ENCODE measurements at places on chromosomes 16 and 17.

DNA sequence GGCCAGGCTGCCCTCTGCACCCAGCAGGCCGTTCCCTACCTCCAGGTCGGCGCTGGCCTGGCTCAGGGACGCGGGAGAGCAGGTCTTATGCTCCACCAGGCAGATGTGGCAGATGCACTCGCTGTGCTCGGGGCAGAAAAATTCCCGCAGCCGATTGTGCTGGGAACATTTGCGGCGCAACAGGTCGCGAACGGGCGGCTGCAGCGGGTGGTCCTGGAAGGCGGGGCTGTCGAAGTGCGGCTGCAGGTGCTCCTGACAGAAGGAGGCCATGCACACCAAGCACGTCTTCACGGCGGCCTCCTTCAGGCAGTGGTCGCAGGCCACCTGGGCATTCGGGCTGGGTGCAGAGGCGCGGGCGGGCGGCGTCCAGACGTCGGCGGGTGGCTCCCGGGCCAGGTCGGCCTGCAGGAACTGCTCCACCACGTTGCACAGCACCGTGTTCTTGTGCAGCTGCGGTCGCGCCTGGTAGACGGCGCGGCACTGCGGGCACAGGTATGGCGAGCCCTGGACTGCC, 439 bp downstream of the TRIM25 start:
- no peak for DNase-seq

- no peak for DNase-seq
Measured at GRCh38 chr16:24139282-24139681, 116.9 kb upstream of the CACNG3 start.

DNA sequence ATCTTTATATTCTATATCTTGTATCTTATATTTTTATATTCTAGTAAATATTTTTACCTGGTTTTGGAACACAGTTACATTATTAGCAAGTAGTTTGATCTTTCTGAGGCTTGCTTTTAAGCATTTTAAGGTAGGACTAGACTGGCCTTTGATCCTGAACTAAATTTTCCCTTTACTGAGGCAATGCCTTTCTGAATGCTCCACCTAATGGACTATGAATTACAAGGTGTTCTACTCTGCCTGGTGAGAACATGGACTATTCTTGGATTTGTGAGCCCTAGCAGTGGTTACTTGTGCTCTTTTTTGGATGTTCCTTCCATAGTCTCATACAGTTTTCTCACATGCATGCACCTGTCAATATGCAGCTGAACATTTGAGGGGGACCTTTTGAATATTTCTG, 32.5 kb upstream of the SMIM36 start:
- no peak for DNase-seq

DNA sequence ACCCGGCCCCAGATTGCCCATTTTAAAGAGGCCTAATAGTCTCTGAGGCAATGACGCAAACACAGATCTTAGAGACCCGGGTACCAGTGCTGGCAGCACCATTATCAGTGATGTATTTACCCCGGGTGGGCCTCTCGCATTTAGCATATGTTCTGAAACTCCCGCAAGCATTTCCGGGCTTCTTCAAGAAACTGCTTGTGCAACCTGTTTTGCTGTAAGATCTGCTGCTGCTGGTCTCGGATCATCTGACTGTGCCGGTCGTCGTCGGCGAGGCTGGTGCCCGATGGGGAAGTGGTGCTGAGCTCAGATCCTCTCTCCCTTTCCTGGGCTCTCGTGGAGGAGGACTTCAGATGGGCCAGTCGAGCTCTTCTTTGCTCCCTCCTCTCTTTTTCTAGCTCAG, 12.5 kb downstream of the CEP295NL start:
- DNase-seq = no peak

- DNase-seq = peak; percentile 60
Measured at GRCh38 chr17:42865638-42866094, 14.7 kb downstream of the AOC3 start.

DNA sequence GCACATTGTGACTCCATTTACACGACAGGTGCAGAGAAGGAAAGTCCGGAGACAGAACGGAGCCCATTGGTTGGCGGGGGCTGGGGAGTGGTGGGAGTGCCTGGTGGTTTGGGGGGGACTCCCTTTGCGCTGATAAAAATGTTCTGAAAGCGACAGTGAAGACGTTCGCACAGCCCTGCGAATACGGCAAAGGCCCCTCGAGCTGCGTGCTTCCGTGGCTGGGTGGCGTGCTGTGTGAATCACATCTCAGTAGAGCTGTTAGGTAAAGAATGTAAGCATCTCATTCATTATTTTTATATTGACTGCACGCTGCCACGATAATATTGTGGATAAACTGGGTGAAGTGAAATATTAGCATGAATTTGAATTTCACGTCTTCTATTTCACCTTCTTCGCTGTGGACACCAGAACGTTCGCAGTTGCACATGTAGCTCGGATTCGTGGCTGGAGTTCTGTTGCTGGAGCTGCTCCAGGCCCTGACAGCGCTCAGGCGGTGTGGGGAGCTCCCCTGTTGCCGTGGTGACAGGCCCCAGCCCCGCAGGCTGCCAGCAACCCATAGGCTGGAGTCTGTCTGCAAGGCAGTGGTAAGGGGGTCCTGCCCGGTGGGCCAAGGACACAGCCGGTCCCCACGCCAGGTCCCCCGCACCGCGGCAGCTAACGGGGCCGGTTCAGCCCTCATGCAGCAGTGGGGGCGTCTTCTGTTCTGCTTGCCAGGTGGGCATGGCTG, 44.6 kb downstream of the SOX8 start:
- no peak for DNase-seq

- no peak for DNase-seq
Measured at GRCh38 chr16:84892097-84892496, 72.3 kb downstream of the CRISPLD2 start.

DNA sequence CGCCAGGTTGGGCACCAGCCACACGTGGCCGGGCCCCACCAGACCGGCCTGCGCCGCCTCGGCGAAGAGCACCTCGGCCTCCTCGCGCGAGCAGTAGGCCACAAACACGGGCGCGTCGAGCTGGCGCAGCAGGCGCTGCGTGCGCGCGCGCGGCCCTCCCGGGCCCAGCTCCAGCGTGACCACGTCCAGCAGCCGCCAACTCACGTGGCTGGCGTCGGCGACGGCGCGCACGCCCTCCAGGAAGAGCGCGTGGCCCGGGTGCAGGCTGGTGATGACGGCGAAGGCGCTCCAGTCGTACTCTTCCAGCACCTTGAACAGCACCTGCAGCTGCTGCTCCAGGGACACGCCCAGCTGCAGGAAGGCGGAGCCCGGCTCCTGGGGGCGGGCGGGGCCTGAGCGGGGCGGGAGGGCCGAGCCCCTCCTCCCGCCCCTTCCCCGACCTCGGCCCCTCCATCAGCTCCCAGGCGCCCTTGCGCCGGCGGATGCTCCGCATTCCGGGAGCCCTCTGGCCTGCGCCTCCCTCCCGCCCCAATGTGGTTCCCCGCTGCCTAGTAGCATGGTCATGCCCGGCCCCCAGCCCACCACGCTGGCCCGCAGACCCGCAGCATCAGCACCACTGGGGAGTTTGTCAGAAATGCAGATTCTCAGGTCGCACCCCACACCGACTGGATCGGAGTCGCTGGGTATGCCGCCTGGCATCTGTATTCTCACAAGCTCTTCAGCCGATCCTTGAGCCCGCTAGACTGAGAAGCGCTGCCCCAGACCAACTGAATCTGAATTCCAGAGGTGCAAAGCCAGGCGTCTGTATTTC, 7.2 kb downstream of the GRIN2C start:
- no peak for DNase-seq

DNA sequence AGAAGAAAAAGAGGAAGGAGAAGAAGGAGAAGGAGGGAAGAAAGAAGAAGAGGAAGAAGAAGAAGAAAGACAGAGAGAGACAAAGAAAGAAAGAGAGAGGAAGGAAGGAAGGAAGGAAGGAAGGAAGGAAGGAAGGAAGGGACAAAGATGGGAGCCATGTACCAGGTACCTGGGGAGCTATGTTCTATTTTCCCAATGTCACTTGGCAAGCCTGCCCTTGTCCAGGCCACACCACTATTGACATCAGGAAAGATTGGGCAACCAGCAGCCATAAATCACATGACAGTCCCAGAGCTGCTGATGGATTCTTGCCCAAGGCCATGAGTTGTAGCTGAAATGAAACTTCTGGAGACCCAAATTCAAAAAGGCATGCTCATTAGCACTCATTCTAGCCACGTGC, 2.7 kb upstream of the CES1 start:
- DNase-seq = peak; percentile 18

DNA sequence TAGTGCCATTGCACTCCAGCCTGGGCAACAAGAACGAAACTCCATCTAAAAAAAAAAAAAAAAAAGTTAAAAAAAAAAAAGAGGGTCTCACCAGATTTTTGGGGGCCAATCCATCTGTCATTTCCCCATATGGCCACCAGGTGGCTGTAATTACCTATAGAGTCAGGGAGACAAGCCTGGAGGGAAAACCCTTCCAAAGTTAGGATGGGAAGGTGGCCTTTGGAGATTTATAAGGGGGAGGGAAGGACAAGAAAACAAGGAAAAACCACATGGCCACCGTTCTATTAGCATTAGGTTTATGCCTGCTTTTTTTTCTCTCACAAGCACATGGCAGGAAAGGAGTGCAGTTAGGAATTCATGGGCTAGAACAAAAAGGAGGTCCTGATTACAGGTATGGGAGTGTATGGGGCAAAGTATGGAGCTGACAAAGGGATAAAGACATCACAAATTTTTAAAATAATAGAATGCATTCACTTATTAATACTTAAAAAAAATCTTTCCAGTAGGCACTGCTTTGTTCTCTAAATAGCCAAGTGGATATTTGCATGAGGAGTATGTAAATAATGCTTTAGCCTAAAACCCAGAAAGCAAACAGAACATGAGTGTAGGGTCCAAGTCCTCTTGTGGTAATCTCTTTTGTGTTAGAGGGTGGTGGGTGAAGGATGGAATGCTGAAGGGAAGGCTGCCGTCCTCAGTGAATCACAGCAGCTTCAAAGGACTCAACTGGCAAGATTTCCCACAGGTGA, 5.1 kb downstream of the CYB5D1 start:
- peak; percentile 43 for DNase-seq

GRCh38 chr16:84324434-84325262, 30.0 kb downstream of the WFDC1 start:
- no peak for DNase-seq

DNA sequence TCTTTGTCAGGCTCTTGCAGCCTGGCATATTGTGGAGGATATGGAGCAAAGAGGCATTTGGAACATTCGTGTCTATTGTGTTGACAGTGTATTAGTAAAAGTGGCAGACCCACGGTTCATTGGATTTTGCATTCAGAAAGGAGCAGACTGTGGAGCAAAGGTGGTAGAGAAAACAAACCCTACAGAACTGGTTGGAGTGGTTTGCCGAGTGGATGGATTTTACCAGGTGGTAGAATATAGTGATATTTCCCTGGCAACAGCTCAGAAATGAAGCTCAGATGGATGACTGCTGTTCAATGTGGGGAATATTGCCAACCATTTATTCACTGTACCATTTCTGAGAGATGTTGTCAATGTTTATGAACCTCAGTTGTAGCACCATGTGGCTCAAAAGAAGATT, 44.5 kb downstream of the EFCAB13 start:
- no peak for DNase-seq

GRCh38 chr16:974001-974601, 3.3 kb upstream of the LMF1 start:
- no peak for DNase-seq

DNA sequence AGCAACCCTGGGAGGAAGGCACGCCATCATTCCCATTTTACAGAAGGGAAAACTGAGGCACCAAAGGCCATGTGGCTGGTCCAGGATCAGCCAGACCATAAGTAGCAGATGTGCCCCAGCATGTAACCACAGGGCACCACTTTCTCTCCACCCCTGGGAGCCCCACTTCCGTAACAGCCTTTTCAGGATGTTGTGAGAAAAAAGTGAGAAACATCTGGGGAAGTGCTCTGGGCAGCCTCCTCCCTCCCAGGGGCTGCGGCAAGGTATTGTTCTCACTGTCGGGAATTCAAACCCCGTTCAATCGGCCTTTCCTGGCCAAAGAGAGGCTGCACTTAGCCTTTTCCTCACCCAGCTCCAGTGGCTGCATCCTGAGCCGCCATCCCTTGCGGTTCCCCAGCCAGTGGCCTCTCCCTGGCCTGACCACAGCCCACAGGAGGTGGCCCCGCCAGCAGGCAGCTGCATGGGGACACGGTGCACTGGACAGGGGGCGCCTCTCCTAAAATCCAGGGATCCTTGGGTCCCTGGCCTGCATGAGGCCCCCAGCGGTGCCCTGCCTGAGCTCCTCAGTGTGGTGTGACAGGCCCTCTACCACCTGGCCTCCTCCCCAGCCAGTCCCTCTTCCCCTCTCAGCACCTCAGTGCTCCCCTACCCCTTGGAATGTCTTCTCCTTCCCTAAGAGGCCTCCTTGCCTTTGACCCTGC, 5.7 kb upstream of the CDH5 start:
- no peak for DNase-seq

DNA sequence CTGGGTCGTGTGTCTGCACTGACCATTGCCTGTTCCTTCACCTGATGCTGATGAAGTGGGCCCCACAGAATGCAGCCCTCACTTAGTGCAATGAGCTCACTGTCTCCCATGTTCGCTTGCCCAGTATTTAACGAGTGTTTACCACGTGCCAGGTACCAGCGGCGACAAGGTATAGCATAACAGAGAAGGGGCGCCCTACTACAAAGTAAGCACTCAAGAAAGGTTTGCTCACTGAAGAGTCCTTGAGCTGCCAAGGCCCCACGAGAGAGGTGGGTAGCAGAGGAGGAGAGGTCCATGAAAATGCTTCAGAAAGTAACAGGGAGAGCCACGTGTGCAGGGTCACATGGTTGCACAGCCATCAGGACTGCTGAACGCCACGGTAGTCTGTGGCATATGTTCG, 230.0 kb downstream of the NTN1 start:
- no peak for DNase-seq

GRCh38 chr16:12541672-12542071, 262.0 kb downstream of the CPPED1 start:
- DNase-seq = no peak

DNA sequence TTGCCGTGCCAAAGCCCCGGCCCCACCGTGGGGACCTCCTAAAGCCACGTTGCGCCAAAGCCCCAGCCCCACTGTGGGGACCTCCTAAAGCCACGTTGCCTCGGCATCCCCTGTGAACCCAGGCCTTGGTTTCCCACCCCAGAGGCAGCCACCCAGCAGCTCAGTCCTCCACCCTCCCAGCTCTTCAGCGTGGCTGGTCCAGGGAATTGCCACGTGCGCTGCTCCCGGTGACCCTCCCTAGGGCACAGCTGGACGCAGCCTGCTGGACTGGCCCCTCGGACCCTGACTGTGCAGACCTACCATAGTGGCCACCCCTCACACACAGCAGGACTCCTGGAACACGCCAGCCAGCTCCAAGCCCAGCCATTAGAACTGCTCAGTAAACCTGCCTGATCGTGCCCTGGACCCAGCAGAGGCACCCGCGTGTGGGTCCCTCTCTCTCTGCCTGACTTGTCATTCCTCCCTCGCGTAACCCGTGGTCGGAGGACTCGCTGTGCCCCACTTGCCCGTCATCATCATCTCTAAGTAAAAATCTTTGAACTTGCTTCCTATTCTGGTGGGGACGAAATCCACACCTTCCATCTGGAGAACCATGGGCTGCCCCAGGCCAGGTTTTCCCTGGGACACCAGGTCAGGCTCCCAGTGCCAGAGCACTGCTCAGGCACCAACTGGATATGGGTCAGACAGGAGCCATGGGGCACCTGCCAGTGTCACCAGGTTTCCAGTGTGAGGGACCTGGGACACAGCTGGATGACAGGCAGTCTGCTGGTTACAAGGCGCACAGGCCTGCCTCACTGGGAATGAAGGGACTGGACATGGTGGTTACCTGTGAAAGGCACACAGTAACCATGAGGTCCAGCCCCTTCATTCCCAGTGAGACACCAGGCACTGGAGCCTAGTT, 5.6 kb downstream of the CIAO3 start:
- DNase-seq = no peak

Data from HuH-7 (cell line).